ENCODE measurements at places on chromosomes 5 and 9. TPM values are rescaled to one million over a fixed set of nuclear protein-coding genes. Genes with fewer than 3 reads are reported as not detected.

DNA sequence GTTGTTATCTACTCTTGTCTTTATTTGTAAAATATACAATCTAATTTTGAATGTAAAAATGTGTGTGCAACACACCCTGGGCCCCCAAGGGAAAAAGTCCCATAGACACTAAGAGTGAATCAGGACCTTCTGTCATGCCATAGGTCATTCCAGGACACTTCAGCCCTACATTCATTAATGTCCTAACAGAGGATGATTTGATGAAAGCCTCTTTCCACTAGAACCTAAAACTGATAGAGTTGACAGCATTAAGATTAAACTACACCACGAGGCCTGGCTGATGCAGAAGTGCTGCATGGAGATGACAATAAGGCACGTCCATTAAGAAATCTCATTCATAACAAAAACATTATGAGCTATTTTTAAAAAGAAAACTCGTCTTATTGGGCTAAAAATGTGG lies 46.2 kb downstream of the FRMD3 start:
- DNase-seq = no peak

DNA sequence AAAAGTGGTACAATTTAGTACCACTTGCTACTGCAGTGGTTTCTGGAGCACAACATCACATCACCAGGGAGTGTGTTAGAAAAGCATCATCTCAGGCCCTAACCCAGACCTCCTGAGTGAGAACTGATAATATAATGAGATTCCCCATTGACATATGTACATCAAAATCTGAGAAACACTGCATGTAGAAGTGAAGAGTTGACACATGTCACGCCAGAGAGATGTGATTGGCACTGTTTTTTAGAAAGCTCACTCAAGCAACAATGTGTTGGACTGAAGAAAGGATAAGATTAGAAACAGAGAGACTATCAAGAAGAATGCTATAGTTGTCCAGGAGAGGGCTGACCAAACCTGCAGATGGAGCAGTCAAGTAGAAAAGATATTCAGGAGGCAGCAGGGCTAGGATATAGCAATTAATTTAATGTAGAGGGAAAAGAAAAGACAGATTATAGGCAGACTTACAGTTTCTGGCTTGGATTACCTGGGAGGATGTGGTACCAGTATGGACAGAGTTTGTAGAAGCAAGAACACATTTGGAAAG lies 324.4 kb upstream of the ADAMTSL1 start:
- no peak for DNase-seq

Gene COL15A1
- 21.6 TPM for polyA plus RNA-seq

DNA sequence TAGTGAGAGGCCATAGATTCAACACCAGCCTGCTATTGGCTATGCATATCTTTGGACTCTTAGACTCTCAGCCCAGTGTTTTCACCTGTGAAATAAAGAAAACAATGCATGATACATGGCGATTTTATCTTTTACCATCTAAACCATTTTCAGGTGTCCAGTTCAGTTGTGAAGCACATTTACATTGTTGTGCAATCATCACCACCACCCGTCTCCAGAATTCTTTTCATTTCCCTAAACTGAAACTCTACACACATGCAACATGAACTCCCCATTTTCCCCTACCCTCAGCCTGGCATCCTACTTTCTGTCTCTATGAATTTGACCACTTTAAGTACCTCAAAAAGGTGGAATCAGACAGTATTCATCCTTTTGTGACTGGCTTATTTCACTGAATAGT lies 420.6 kb downstream of the MED10 start:
- DNase-seq = no peak

DNA sequence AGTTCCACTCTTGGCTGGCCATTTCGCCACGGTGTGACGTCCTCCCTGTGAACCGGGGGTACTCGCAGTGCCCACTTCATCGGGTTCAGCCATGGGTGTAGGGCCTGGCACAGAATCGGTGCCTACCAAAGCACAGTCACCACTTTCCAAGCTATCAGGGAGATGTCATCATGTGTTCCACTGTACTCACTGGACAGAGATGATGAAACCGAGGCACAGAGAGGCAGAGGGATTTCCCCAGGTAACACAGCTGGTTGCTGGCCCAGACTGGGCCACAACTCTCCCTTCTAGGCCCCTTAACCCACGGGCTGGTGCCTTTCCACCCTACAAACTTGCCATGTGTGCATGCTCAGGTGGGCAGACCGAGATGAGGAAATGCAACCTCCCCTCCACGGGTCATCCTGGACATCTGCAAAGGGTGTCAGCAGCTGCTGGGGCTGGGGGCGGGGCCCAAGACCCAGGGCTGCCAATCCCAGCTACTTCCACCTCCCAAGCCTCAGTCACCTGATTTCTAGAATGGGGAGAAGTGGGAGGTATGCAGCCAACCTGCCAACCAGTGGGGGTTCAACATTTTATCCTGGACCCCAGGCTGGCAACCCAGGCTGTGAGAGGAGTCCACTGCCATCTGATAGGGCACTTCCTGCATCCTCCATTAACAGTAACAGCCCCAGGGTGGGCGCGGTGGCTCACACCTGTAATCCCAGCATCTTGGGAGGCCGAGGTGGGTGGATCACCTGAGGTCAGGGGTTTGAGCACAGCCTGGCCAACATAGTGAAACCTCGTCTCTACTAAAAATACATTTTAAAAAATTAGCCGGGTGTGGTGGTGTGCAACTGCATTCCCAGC lies 893 bp upstream of the SH2D3C start:
- no peak for DNase-seq

Gene TMEM232
- polyA plus RNA-seq = 7.3 TPM

DNA sequence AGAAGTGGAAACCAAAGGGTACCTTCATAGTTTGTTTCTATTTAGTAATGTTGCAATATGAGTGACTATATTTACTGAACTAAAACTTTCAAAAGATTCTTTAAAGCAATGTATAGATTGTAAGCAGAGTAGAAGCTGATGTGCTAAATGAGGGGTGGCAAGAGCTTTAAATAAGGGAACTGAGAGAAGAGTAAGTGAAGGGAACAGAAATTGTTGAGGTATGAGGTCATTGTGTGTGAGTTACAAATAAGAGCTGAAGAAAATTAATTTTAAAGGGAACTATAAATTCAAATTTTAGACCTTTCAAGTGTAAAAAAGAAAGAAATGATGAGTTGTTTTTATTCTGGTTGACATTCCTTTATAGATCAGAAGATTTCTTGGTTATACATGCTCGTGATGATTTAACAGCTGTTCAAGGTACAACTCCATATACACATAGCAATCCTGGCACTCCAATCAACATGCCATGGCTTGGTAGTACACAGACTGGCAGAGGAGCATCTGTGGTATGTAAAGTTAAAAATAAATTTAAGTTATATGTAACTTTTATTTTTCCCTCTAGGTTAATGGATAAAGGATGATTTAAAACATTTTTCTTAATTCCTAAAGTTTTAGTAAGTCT lies 135.1 kb upstream of the TNFAIP8 start:
- DNase-seq = no peak

GRCh38 chr5:160506006-160507004 lies 84.7 kb downstream of the PTTG1 start:
- no peak for DNase-seq

DNA sequence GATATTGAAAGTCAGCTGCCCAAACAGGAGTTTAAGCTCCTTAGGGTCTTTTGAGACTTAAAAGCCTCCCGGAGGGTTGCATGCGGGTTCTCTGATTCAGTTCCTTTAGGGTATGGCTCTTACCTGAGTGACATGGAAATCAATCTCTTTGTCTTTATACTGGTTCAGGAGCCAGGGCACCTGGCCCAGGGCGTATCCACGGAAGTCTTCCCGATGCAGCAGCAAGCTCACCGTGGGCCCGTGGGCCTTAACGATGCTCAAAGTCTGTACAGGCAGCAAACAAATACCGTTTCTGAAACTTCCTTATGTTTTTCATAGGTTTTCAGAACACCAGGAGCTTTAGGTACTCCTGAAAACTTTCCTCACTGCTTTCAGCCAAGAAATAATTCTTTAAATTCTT lies 13.2 kb downstream of the MROH2B start:
- DNase-seq = no peak

Gene TSLP
- polyA plus RNA-seq = 0.10 TPM

- no peak for DNase-seq
Measured at GRCh38 chr9:133781828-133782135, 43.6 kb upstream of the SARDH start.

Gene PPP3R2
- polyA plus RNA-seq = not detected

DNA sequence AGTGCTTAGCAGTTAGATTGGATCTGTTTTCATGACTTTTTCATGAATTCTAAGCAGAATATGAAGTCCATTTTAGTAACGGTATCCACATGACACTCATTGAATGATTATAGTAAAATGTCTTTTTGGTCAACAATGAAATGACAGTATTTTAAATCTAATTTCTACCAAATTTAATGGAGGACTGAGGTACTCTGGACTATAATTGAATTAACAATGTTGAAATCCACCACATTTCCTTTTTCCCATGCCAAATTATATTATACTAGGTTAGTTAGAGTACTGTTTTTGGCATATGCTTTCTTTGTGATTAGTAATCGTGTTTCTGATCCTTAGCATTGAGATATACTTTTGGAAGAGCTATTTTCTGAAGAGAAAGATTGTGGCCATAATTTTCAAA lies 40.6 kb downstream of the CDC42SE2 start:
- no peak for DNase-seq

All from left kidney (tissue), 8 donors.